ENCODE measurements at places on chromosomes 16 and 17. TPM values are rescaled to one million over a fixed set of nuclear protein-coding genes. Genes with fewer than 3 reads are reported as not detected.

The WNK4 gene
- total RNA-seq, result 0.21 TPM

The RNF112 gene
- total RNA-seq, result 3.4 TPM

The CFAP20 gene
- total RNA-seq, result 27.6 TPM

The IQCK gene
- 13.4 TPM for total RNA-seq

The TM4SF5 gene
- not detected for total RNA-seq

The G6PC1 gene
- total RNA-seq, result not detected

The CD2BP2 gene
- 53.2 TPM for total RNA-seq

The CBX2 gene
- 3.6 TPM for total RNA-seq

The B4GALNT2 gene
- total RNA-seq, result 0.16 TPM

The ACSM5 gene
- total RNA-seq, result 0.96 TPM

The PYY gene
- total RNA-seq, result not detected

The SLC12A3 gene
- total RNA-seq, result not detected

The MCRIP1 gene
- total RNA-seq, result 61.7 TPM

The CX3CL1 gene
- 27.8 TPM for total RNA-seq

The FBXO39 gene
- 0.17 TPM for total RNA-seq

The LGALS9 gene
- total RNA-seq, result 149 TPM

The CD300H gene
- 0.76 TPM for total RNA-seq
